HCT116 (cell line): ENCODE measurements at places on chromosomes 13 and 19. TPM values are rescaled to one million over a fixed set of nuclear protein-coding genes. Genes with fewer than 3 reads are reported as not detected.

DNA sequence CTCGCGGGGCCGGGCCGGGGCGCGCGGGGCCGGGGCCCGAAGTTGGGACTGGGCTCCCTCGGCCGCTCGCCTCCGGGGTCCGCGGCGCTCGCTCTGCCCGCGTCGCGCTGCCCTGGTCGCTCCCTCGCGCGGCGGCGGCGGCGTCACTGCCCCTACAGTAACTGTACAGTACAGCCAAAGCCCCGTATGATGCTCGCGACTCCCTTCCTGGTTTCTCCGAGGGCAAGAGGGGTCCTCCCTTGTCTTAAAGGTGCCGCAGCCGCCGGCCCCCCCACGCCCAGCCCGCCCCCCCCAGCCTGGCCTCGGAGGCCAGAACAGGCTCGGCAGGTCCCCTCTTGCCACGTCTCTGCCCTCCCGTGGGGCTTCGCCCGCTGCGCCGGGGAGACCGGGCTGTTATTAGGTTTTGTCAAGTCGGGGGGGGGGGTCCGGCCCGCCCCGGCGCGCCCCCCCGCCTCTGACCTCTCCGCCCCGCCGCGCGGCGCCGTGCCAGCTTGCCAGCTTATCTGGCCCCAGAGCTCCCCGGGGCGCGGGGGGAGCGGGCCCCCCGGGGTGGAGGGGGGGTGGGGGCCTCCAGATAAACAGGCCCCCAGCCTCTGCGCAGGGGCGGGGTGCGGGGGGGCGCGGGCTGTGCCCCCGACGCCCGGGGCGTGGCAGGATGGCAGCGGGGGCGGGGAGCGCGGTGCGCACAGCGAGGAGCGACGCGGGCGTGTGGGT lies at the start of gene ZBTB7A:
Gene ZBTB7A (minus strand): TSS at position 218 of the 714 bp plus-strand sequence. CDS start 11,667 bp downstream, outside the sequence.
- peak; percentile 53 for DNase-seq

- no peak for DNase-seq
Measured at GRCh38 chr19:763869-764268, 13.0 kb downstream of the MISP start.

GRCh38 chr13:95533545-95534160 lies 18.9 kb upstream of the CLDN10 start:
- no peak for DNase-seq

DNA sequence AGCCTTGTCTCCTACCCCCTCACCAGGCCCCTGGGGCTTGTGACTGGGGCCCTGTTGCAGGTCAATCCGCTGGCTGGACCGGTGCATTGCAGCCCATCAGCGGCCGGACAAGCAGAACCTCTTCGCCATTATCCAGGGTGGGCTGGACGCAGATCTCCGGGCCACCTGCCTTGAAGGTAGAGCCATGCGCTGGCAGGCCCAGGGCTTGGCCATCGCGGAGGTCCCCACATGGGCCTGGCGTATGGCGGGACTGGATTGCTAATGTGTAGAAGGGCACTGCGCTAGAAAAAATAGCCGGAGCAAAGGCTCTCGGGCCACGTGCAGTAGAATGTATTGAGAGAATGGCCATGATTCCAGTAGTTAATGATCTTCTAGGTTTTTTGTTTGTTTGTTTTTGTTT lies 6.2 kb downstream of the QTRT1 start:
- no peak for DNase-seq

DNA sequence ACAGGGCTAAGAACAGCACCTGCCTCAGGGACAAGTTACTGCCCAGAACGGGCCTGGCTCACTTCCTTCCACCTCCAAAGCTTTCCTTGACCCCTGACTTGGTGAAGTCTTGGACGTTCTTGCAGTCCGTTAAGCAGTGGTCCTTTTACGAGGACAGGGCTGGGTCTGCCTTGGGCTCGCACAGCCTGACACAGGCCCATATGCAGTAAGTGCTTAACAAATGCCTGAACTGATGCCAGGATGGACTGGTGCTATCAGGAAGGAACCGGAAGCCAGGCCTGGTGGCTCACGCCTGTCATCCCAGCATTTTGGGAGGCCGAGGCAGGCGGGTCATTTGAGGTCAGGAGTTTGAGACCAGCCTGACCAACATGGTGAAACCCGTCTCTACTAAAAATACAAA lies 1.8 kb upstream of the PLK5 start:
- DNase-seq: no peak

- no peak for DNase-seq
Measured at GRCh38 chr19:15318241-15318691, 14.1 kb downstream of the BRD4 start.

DNA sequence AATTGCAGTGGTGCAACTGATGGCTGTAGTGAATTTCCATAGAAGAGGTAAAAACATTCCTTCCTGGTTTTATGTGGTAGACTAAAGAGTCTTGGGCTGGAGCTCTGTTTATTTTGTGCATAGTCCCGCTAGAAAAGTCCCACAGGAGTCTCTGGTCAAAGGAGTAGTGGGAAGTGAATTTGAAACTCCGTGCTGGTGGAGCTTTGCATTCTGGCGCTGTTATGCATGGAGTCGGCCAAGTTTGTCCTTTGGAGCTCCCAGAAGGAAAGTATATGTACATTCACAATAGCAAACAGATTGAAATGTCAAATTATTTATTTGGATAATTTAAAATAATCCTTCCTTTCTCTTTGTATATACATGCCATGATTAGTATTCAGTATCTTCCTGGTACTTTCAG lies 296.5 kb downstream of the LMO7 start:
- DNase-seq: no peak

DNA sequence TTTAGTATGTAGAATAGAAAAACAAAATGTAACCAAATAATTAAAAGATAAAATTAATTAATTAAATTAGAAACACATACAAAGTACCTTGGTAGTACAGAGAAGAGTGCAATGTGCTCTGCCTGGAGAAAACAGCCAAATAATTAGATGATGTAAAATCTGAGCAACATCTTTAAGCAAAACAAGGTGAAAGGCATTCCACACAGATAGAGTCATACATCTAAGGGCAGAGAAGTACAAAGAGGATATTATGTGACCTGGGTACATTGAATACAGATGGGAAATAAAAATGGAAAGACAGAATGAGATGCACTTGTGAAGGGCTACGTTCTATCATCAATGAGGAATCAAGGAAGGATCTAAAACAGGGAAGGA lies 25.2 kb upstream of the FNDC3A start:
- DNase-seq: peak; percentile 15

DNA sequence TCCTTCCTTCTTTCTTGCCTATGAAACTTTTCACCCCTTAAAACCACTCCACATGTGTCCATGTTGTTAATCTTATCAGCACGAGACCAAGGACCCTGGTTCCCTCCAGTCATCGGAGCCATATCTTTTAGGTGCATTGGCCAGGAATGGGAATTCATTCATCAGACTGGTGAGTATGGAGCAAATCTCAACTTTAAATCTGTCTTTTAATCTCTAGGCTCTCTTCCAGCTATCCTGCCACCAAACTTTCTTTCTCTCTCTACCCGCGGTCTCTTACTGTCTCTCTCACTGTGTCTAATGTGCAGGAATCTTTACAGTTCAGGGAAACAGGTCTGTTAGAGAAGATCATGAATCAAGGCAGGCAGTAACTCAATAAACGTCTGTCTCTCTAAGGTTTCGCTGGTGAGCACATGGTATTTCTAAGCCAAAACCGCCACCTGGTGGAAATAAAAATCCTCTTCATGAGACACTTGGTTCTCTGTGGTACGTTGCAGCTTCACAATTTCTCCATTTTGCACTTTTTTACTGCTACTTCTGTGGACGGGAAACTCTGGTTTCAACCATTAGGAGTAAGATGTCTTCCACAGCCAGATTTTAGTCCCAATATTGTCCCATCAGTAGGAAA lies 16.1 kb downstream of the LGALS16 start:
- peak; percentile 66 for DNase-seq

DNA sequence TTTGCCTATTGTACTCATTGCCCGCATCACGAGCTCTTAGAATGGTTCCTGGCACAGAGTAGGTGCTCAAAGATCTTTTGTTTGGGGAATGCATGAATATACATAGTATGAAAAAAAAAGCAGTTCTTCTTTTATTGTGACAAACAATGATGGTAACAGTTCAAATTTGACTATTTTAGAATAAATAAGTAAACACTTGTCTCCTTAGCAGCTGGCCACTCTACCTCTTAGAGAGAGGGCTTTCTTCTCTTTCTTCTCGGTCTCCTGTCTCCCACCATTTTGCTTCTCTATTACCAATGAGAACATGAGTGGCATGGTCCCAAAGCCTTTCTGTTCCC lies 639 bp upstream of the SLAIN1 start:
- DNase-seq: no peak

- DNase-seq: no peak
Measured at GRCh38 chr19:50311723-50312635, 17.2 kb downstream of the KCNC3 start.

GRCh38 chr19:37519890-37520289 lies 13.2 kb downstream of the ZNF793 start:
- DNase-seq: no peak

- peak; percentile 59 for DNase-seq
Measured at GRCh38 chr19:52922841-52923777, at the start of gene ZNF888. Gene ZNF888 (minus strand): TSS chr19:52923428. CDS start chr19:52917873, 5,555 bp downstream.

DNA sequence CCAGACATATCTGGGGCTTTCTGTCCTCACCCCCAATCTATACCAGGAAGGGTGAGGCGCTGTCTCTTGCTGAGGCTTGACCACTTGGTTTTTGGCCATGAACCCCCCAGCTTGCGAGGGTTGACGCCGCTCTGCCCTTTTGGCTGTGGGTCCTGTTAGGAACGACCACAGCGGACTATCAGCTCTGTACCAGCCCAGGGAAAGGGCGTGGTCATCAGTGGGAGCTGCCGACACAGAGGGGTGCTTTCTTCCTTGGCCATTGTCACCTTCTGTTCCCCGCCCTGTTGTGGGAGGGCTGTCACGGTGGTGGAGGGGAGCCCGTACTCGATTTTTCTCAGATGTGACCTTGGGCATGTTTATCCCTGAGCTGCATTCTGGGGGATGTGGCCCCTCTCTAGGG lies 5.7 kb downstream of the DCAF15 start:
- no peak for DNase-seq

- no peak for DNase-seq
Measured at GRCh38 chr13:30850204-30850866, 55.7 kb upstream of the MEDAG start.

- DNase-seq: no peak
Measured at GRCh38 chr13:80006940-80007339, 334.0 kb downstream of the SPRY2 start.

DNA sequence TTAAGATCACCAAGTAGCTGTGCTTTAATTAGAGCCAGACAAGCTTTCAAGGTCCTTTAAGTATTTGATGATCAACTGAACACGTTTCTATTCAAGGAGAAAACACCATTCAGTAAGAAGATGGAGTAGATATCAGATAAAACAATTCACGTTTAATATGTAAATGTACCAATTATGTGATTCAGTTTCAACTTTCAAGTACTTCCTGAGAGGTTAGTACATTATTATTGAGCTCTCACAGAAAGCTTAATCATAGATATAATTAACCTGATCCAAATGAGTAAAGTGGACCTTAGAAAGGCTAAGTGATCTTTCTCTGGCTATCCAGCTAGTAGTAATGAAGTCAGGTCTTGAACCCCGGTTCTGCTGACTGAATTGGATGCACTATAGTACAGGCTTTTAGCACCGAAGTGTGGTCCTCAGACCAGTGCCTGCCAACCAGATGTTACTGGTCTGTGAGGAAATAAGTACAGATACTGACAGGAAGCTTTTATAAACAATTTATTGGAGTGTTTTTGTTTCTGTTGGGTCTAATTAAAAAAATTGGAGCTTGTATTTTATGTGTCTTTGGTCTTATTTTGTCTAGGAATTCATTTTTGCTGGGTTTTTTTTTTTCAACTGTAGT lies 10.2 kb downstream of the CLN5 start:
- DNase-seq: no peak

GRCh38 chr19:13299838-13300237 lies 149.6 kb downstream of the IER2 start:
- no peak for DNase-seq

GRCh38 chr19:46056536-46056935 lies 15.7 kb upstream of the IGFL4 start:
- DNase-seq: no peak

GRCh38 chr19:17926044-17926443 lies 6.8 kb upstream of the CCDC124 start:
- no peak for DNase-seq

DNA sequence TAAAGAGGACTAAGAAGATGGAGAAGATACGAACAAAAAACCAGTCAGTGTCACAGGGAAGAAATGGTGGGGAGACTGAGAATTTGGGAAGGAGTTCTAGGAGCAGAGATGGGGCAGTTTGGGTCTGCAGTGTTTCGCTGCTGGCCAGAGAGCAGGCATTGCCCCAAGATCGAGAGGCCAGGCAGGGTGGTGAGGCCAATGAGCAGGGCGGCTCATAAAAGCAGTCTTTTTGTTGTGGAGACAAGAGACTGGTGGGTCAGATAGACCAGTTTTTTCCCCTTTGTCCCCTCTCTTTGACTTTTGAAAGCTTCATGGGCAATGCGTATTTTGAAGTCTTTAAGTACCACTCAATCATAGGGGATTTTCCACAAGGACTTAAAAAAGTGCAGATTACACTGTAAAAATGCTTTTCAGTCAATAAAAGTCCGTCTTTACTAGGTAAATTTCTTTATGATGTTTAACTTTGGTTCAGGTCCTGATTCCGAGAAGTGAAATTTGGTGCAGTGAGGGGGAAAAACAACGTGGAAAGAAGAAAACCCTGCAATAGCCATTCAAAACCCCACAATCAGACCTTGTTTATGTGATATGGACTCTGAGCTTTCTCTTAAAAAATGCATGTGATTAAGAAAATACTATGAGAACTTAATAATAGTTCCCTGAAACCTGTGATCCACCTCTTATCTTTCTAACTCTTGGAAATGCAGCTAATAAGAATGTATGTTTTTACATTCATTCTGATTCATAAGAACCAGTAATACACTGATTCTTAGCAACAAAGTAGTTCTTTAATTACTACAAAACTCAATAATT lies 338.9 kb downstream of the KLF5 start:
- DNase-seq: no peak

GRCh38 chr13:30193279-30194234 lies 113.8 kb downstream of the KATNAL1 start:
- DNase-seq: no peak

DNA sequence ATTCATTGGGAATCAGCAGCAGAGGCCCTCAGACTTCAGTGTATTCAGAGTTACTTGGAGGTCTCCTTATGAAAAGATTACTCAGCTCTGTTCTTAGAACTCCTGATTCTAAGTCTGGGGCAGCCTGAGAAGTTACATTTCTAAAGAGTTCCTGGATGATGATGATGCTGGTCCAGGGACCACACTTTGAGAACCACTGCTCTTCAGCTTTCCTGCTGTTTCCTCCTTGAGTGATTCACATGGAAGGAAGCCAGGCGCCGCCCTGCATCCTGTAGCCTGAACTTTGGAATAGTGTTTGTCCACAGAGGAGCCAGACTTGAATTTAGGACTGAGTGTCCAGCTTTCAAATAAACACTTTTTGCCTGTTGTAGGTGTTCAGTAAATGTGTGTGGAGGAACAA lies 2.9 kb downstream of the CEBPG start:
- DNase-seq: peak; percentile 46

Gene ADGRE3
- not detected for total RNA-seq

Gene HRC
- not detected for total RNA-seq

Gene MPHOSPH8
- total RNA-seq: 21.5 TPM

Gene SLAIN1
- total RNA-seq: 0.34 TPM

Gene ERICH6B
- total RNA-seq: not detected

Gene LGALS7B
- 2.4 TPM for total RNA-seq

Gene MAMSTR
- total RNA-seq: 1.3 TPM

Gene KLF1
- not detected for total RNA-seq

Gene SERPINE3
- not detected for total RNA-seq

Gene FAM216B
- not detected for total RNA-seq

Gene CABP5
- not detected for total RNA-seq

Gene PTPRH
- total RNA-seq: 15.9 TPM

Gene CYP2S1
- 17.6 TPM for total RNA-seq

Gene KATNAL1
- 17.3 TPM for total RNA-seq

Gene SIGLEC7
- not detected for total RNA-seq

Gene CGB7
- total RNA-seq: 5.4 TPM
